Endodermal cell (in vitro differentiated cells): ENCODE measurements at places on chromosomes 6 and 20. TPM values are rescaled to one million over a fixed set of nuclear protein-coding genes. Genes with fewer than 3 reads are reported as not detected.

Gene DOK5
- 6.3 and 6.7 TPM in 2 replicates for total RNA-seq

GRCh38 chr6:39870950-39871349 lies 63.3 kb downstream of the MOCS1 start:
- no peak overlapping the region for H3K27ac ChIP-seq
- peaks cover 19% of the 10 kb centered on the region for H3K27me3 ChIP-seq

Gene DEF6
- total RNA-seq: 4.8 and 6.3 TPM in 2 replicates

DNA sequence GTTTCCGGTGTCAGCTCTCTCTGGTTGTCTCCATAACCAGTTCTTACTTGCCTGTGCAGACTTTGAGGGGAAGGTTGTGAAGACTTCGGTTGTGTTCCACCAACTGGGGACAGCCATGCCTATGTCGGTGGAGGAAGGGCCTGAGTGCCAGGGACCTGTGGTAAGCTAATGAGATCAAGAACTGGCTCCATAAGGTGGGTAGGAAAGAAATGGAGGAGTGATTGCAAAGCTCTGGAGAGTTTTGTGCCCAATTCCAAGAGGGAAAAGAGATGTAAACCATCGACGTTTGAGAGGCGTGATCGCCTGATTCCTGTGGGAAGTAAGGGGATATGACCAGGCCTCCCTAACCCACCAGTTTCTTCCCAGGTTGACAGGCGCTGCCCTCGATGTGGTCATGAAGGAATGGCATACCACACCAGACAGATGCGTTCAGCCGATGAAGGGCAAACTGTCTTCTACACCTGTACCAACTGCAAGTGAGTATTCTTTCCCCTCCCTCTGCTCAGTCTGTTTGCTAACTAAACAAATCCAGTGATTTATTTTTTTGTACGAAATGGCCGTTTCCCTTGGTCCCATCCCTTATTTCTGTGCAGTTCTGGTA lies 893 bp downstream of the POLR1H start:
- peaks cover 14% of the 10 kb centered on the region for H3K36me3 ChIP-seq
- peak overlapping the region; percentile 98 for H3K4me3 ChIP-seq
- peaks cover 2% of the 10 kb centered on the region for H3K4me1 ChIP-seq
- no peak overlapping the region for H3K27ac ChIP-seq
- H3K27me3 ChIP-seq: no peaks in the 10 kb centered on the region

Gene ENPP5
- 12.8 to 13.9 TPM (median 12.9 TPM) in 3 replicates for total RNA-seq

DNA sequence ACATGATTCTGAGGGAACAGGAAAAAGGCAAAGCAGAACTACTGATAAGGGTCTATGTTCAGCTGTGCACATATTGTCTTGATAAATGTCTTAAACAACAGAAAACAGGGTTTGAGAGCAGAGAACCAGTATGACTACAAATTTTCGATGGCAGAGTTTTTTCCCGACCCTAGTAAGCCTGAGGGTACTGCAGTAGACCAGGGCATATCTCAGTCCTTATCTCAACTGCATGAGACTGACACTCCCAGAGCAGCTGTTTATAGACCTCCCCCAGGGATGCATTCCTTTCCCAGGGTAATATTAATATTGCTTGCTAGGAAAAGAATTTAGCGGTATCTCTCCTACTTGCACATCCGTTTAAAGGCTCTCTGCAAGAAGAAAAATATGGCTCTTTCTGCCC lies 1176.8 kb upstream of the ADGRB3 start:
- no peak for DNase-seq
- H3K27ac ChIP-seq: no peak overlapping the region
- H3K4me3 ChIP-seq: peak overlapping the region; percentile 69
- H3K27me3 ChIP-seq: no peaks in the 10 kb centered on the region
- H3K4me1 ChIP-seq: no peaks in the 10 kb centered on the region
